Muscle of leg (tissue), 16 donors: ENCODE measurements at places on chromosomes 7 and 10.
A peak's percentile ranks its signal among the peaks of the same experiment; 100 is the strongest.

DNA sequence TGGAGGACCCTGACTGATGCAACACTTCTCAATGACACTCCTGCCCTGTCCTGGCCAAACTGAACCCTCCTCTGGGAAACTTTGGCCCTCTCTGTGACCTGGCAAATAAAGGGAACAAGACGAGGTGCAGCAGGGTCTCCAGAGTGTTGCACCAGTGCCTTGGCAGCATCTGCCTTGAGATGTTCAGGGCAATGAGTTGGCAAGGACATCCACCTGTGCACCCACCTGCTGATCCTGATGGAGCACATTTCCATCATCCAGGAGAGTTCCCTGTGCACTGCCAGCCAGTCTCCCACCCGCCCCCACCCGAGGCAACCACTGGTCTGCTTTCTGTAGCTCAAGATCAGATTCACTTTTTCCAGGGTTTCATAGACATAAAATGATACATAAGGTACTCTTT lies 407.4 kb downstream of the GRID1 start:
- DNase-seq: no peak

GRCh38 chr7:39035903-39036302 lies 58.2 kb downstream of the POU6F2 start:
- DNase-seq: no peak

DNA sequence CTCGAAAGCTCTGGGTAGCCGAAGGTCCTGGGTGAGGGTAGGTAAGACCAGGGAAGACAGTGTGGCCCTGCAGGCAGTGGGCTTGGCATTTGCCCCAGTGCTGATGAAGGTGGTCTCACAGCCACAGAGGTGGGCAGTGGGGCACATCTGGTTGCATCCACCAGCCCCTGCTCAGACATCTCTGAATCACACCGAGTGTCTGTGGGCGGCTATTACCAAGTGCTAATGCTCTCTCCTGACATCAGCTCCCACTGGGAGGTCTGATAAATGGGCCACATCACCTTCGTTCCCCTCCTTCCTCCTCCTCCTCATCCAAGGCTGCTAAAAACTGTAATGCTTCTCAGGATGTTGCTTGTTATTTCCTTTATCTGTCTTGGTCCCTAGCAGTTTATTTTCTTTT lies 330.9 kb upstream of the COBL start:
- DNase-seq: no peak

DNA sequence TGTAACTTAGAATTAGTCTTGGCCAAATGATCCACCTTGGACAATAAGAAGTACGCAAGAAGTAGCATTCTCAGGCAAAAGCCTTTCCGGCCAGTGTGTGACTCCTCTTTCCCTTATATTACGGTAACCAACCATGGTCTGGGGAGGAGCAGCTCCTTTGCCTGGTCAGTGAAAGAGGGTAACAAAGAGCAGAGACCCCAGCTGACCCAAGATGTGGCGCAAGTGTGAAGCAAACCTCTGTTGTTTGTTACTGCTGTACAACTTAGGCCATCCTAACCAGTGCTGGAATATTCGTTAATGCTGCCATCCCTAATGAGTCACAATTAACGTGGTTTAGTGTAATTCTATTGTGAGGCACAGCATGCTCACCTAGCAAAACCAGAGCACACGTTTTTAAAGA lies 44.0 kb downstream of the HIPK2 start:
- DNase-seq: no peak

DNA sequence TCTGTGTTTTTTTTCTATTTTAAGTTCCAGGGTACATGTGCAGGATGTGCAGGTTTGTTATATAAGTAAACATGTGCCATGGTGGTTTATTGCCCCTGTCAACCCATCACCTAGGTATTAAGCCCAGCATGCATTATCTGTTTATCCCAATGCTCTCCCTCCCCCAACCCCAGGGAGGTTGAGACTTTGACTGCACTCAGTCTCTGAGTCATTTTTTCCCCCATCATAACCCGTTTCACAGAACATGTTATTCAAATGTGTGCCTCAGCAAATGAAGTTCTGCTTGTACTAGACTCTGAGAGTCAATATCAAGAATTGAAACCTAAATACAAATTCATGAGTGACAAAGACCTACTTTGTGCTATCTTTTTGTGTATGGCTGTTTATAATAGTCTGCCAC lies 70.0 kb upstream of the CYP26C1 start:
- DNase-seq: no peak

GRCh38 chr7:150858236-150859197 lies 6.2 kb downstream of the AOC1 start:
- DNase-seq: no peak

- DNase-seq: no peak
Measured at GRCh38 chr10:132808383-132809231, 22.7 kb upstream of the NKX6-2 start.

GRCh38 chr7:83072576-83073517 lies 89.8 kb downstream of the PCLO start:
- DNase-seq: no peak

DNA sequence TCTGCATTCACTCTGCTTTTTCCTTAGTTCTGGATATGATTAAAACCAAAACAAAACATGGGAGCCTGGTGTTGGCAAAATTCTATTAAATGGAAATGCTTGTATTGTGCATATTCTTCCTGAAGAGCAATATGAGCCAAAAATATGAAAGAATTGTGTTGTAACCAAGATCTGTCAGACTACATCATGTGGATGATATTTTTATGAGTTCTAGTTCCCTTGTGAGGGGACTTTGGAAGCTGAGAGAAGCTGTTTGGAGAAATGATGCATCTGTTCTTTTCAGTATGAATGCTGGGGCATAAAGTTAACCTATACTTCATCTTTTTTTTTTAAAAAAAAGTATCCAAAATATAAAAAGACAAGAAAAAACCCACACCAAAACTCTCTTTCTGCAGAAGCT lies 782.7 kb downstream of the ANKRD7 start:
- peak; percentile 71 for DNase-seq

DNA sequence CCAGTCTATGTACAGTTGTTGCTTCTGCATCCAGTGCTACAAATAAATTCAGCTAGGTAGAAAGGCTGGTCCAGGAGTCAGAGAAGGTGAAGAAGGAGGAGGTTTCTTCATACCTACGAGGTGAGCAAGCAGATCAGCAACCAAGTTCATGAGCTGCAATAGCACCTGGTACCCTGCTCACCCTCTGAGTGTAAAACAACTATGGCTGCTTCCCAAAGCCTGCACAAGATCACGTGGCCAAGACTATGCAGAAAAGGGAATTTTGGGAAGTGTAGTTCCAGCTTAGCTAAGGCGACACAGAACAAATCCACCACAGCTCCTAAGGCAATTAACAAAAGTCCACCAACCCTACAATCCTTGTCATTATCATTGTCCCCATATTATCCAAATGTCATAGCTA lies 95.9 kb upstream of the AUTS2 start:
- no peak for DNase-seq

DNA sequence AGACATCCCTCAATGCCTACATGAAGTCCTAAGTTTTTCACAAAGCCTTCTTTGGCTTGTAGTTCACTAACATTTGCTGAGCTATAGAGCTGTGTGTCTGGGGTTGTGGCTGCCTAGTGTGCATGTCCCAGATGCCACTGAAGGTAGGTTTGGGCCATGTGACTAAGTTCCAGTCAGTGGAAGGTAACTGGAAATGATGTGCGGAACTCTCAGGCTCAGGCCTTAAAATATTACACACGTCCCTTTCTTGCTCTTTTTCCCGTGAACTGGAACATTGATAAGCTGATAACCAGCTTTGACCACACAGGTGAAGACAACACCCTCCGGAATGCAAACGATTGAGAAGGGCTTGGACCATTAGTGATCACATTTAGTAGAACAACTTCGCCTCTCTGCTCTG lies 358.1 kb downstream of the GATA3 start:
- no peak for DNase-seq

- peak; percentile 19 for DNase-seq
Measured at GRCh38 chr7:7157177-7157886, 25.0 kb upstream of the C1GALT1 start.

DNA sequence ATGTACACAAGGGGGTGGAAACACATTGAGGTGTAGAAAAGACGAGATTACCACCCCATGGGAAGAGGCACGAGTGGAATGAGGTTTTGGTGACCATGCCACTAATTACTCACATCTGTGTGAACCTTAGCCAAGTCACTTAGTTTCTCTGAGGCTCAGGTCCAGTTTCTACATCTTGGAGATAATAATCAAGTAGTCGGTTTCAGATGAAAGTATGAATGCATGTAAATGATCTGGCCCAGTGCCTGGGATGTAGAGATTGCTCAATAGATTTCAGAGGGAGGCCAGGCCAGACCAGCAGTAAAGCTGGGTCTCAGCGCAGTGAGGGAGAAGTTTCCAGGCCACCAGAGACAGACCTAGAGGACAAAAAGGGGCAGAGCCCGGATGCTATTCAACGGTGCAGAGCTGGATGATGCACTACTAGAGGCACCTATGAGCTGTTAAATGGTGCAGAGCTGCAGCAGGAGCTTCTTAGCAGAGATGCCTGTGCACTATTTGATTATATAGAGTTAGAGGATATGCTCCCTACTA lies 725.1 kb downstream of the GRID1 start:
- no peak for DNase-seq

GRCh38 chr7:38321515-38321944 lies 48.1 kb upstream of the TARP start:
- DNase-seq: no peak

- no peak for DNase-seq
Measured at GRCh38 chr7:31476941-31477677, 36.8 kb upstream of the ITPRID1 start.

DNA sequence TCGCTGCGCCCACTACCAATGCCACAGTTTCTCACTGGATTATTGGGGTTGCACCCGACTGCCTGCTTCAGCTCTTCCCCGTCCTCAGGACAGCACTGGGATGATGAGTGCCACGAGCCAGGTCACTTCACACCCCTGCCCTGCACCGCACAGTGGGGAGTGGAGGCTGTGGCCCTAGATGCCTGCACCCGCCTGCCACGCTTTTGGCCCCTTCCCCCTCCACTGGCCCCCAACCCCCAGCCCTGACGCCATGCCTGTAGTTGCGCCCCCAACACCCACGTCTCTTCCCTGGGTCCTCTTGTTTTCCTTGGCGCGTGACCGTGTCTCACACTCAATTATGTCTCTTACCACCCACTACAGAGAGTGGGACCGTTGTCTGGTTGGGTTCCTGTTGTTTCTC lies 134.3 kb downstream of the VIPR2 start:
- DNase-seq: no peak

- DNase-seq: no peak
Measured at GRCh38 chr10:44309939-44310761, 74.7 kb downstream of the CXCL12 start.

GRCh38 chr7:157784041-157784835 lies 447.4 kb downstream of the DNAJB6 start:
- no peak for DNase-seq

DNA sequence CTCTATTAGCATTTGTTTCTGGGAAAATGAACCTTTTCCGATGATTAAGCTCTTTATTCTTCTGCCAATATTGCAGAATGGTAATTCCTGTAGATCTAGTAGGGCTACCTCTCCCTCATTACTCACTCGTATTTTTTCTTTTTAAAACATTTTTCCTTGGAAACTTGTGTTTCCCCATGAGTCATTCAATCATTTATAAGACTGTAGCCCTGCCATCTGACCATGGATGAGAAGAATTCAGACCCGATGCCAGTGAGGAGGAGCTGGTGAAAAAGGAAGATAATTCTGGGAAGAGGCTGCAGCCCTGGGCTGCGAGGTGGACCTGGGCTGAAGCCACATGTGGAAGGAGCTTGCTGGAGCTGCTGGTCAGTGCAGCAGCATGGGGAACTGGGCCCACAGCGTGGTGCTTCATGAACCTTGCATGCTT lies 242.8 kb downstream of the KLF6 start:
- DNase-seq: peak; percentile 56

- no peak for DNase-seq
Measured at GRCh38 chr7:133771788-133772419, 355.2 kb upstream of the LRGUK start.

DNA sequence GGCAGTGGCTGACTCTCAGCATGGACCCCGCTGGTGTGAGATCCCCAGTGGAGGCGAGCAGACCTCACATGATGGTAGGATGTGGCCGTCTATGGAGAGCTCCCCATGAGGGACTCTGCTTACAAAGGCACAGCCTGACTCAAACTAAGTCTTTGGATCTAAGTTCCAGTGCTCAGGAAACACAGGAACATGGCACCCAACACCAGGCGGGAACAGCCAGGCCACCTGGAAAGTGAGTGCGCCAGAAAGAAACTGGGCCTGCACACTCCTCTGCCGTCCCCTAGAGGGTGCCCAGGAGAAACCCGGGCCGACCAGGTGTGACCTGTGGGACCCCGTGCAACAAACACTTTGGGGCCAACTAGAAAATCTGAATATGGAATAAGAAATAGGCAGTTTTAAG lies 10.0 kb downstream of the PITRM1 start:
- no peak for DNase-seq

- DNase-seq: no peak
Measured at GRCh38 chr7:37555528-37555927, 106.9 kb upstream of the ELMO1 start.

DNA sequence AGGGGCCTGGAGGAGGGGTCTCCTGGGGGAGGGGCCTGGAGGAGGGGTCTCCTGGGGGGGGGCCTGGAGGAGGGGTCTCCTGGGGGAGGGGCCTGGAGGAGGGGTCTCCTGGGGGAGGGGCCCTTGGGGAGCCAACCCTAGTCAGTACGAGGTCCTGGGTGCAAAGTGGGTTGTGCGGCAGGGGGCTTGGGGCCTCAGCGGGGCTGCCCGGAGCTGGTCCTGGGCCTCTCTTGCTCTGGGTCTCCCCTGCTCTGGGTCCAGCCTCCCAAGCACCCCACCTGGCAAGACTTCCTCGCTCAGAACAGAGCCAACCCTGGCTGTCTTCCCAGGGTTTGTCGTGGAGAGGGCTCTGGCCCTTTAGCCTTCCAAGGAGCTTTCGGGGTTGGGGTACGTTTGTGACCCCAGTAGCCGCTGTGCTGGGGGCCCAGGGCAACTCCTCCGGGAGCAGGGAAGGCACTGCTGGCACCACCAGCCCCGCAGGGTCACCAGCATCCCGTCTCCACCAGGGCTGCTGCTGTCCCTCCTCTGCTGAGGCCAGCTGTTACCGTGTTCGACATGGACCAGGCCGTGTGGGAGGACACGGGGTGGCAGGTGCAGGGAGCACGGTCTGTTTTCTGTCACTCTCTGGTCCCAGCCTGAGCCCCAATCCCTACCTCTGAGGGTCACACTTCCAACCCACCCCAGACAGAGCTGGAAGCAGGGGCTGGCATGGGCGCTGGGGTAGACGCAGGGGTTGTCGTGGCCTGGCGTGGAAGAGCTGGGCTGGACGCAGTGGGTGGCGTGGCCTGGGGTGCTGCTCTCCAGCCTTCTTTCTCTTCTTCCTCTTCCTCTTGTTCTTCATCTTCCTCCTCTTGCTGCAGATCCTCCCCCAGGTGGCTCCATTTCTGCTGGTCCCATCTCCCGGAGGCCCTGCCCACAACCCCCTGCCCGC lies 22.8 kb downstream of the PWWP2B start:
- DNase-seq: peak; percentile 67

GRCh38 chr7:95931460-95932232 lies 159.3 kb downstream of the DYNC1I1 start:
- no peak for DNase-seq
